ENCODE measurements at places on chromosomes 11 and 22. TPM values are rescaled to one million over a fixed set of nuclear protein-coding genes. Genes with fewer than 3 reads are reported as not detected.

PDGFB gene
- 10.8 TPM for total RNA-seq

GRCh38 chr11:73539506-73540084 lies 58.3 kb downstream of the FAM168A start:
- H3K4me3 ChIP-seq: no peak overlapping the region
- no peaks in the 10 kb centered on the region for H3K36me3 ChIP-seq
- H3K27me3 ChIP-seq: no peaks in the 10 kb centered on the region
- H3K27ac ChIP-seq: no peak overlapping the region
- H3K4me1 ChIP-seq: no peaks in the 10 kb centered on the region
- no peak for DNase-seq

GRCh38 chr11:74957937-74958629 lies 9.0 kb downstream of the SPCS2 start:
- H3K4me1 ChIP-seq: peaks cover 63% of the 10 kb centered on the region
- H3K4me3 ChIP-seq: no peak overlapping the region
- no peaks in the 10 kb centered on the region for H3K36me3 ChIP-seq
- DNase-seq: no peak
- no peaks in the 10 kb centered on the region for H3K27me3 ChIP-seq

DNA sequence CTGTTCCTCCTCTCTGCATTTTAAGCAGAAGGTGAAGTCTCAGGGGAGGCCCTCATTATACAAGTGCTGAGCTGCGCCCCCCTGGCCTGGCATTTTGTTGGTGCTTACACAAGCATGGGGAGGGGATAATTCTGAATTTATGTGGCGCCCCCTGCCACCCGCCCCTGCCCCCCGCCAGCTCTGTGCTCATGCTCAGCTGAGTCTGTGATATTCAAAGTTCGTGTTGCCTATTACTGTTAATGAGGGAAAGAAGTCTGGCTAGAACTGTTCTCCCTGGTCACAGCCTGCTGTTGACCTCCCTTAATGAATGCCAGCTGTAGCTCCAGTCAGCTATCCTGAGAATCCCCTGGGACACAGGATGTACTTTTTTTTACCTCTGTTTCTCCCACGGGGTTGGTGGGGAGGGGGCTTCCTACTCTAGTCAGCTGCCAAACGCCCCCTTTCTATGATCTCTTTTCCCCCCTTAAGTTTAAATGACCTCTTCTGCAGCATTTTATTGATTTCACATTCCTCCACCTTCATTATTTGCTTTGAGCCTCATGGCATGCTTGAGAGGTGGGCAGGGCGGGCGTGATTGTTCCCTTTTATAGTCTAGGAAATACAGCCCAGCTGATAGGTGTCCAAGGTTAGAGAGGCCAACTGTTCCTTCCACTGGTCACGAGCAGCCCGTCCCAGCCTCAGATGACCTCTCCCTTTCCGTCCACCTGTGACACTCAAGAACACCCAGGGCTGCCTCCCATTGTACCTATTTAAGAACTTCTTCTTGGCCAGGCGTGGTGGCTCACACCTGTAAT lies 12.2 kb downstream of the USP2 start:
- no peak for DNase-seq
- H3K27me3 ChIP-seq: no peaks in the 10 kb centered on the region
- no peak overlapping the region for H3K4me3 ChIP-seq
- H3K4me1 ChIP-seq: peaks cover 10% of the 10 kb centered on the region
- H3K27ac ChIP-seq: no peak overlapping the region
- no peaks in the 10 kb centered on the region for H3K36me3 ChIP-seq

DNA sequence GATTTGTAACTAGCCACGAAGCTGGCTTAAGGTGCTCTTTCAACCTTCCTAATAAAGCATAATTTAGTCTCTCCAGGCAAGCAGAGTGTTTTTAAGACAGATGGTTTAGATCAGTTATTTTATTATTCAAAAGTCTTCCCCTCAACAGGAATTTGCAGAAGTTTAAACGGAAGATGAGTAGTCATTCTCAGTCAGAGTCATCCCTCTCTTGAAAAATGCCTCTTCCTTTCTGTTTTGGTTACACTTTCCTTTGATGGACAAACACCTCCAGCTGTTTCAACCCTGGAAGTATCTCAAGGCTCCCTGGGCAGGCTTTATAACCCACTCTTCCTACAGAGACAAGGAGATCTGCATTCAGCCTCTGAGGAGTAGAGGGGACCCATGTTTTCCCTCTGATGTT lies 60.3 kb upstream of the POU2AF2 start:
- H3K4me3 ChIP-seq: no peak overlapping the region
- no peaks in the 10 kb centered on the region for H3K4me1 ChIP-seq
- H3K36me3 ChIP-seq: no peaks in the 10 kb centered on the region
- DNase-seq: no peak
- H3K27ac ChIP-seq: no peak overlapping the region

All from thoracic aorta (tissue), 2 donors.